PC-3 (cell line): ENCODE measurements at places on chromosomes 1 and 21.

DNA sequence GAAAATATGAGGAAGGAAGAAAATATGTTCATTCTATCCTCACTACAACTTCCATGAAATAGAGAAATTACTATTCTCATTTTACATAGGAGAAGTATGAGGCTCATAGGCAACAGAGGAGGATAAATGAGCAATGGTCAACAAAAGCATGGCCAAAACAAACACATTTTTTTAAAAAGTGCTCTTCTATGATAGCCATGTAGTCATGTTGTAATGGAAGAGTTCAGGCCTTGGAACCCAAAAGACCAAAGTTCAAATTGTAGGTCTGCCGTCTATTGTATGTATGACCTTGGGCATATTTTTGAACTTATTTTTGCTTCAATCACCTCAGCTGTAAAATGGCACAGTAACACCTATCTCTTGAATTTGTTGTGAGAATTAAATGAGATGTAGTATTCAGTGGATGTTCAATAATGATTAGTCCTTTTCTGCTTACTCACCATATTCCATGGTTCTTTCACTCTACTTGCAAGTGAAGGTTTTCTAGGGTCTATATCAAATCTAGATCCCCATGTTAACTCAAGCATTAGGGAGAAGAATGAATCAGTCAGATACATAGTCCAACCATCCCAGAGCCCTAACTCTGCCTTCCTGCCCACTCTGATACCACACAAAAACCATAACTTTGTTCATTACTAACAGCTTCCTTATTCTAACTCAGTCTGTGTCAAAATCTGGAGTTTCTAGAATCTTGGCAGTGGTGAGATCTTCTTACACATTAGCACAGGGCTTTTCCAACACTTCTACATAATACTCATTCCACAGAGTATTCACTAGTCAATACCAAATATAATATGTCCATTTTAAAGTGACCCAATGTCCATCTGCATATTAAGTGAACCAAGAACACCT is 353.2 kb downstream of the PLPP3 start:
- no peaks in the 10 kb centered on the region for H3K36me3 ChIP-seq
- no peak overlapping the region for H3K4me3 ChIP-seq
- no peaks in the 10 kb centered on the region for H3K27me3 ChIP-seq
- 0 out of 2 replicates have a peak, but pooled peaks cover 9% of the 10 kb centered on the region for H3K4me1 ChIP-seq
- H3K27ac ChIP-seq = no peak overlapping the region

GRCh38 chr1:84877592-84877991 is 15.4 kb downstream of the LPAR3 start:
- no peak overlapping the region for H3K27ac ChIP-seq
- no peaks in the 10 kb centered on the region for H3K36me3 ChIP-seq
- peak; percentile 40 for DNase-seq
- no peaks in the 10 kb centered on the region for H3K27me3 ChIP-seq

DNA sequence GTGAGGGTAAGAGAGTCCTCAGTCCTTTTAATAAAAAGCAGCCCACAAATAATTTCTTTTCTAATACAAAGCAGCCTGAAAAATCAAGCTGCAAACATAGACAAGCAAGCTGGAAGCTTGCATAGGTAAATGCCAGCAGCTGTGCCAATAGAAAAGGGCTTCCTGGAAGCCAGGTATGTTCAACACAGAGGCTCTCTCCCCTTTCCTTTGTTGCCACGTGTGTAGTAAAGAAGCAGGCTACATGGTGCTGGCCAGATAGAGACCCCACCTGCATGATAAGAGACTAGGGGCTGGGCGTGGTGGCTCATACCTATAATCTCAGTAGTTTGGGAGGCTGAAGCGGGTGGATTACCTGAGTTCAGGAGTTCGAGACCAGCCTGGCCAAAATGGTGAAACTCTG is 50.1 kb upstream of the ERRFI1 start:
- H3K36me3 ChIP-seq = no peaks in the 10 kb centered on the region
- no peak for DNase-seq
- H3K27ac ChIP-seq = peak overlapping the region; percentile 97
- H3K4me3 ChIP-seq = no peak overlapping the region

- no peak overlapping the region for H3K4me3 ChIP-seq
- H3K36me3 ChIP-seq = no peaks in the 10 kb centered on the region
- no peak overlapping the region for H3K27ac ChIP-seq
- no peaks in the 10 kb centered on the region for H3K4me1 ChIP-seq
- peaks cover 19% of the 10 kb centered on the region for H3K27me3 ChIP-seq
These were observed 509.8 kb downstream of the PTPRU start for GRCh38 chr1:29746076-29746665.

- no peak for DNase-seq
- H3K4me3 ChIP-seq = no peak overlapping the region
- H3K4me1 ChIP-seq = peaks cover 13% of the 10 kb centered on the region
These were observed 9.3 kb upstream of the IL19 start for GRCh38 chr1:206761159-206761768.

- no peak overlapping the region for H3K4me3 ChIP-seq
- peaks cover 6% of the 10 kb centered on the region; the same call in 1 of the 2 replicates for H3K4me1 ChIP-seq
- no peaks in the 10 kb centered on the region for H3K36me3 ChIP-seq
These were observed 241.1 kb upstream of the RAB4A start for GRCh38 chr1:229029879-229030235.

DNA sequence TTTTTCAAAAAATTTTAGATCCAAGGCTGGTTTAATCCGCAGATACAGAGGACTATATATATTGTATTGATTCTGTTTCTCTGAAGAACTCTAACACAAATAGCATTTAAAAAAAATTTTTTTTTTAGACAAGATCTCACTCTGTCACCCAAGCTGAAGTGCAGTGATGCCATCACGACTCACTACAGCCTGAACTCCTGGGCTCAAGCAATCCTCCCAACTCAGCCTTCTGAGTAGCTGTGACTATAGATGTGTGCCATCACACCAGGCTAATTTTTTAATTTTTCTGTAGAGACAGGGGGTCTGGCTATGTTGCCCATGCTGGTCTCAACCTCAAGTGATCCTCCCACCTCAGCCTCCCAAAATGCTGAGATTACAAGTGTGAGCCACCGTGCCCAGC is 3.0 kb downstream of the ANKRD45 start:
- H3K27me3 ChIP-seq = no peaks in the 10 kb centered on the region
- DNase-seq = peak; percentile 95
- H3K4me3 ChIP-seq = no peak overlapping the region
- peaks cover 10% of the 10 kb centered on the region for H3K4me1 ChIP-seq
- no peak overlapping the region for H3K27ac ChIP-seq

GRCh38 chr21:14523234-14523633 is 22.9 kb downstream of the SAMSN1 start:
- H3K36me3 ChIP-seq = no peaks in the 10 kb centered on the region
- H3K4me3 ChIP-seq = no peak overlapping the region
- peaks cover 28% of the 10 kb centered on the region for H3K27me3 ChIP-seq
- no peak overlapping the region for H3K27ac ChIP-seq

DNA sequence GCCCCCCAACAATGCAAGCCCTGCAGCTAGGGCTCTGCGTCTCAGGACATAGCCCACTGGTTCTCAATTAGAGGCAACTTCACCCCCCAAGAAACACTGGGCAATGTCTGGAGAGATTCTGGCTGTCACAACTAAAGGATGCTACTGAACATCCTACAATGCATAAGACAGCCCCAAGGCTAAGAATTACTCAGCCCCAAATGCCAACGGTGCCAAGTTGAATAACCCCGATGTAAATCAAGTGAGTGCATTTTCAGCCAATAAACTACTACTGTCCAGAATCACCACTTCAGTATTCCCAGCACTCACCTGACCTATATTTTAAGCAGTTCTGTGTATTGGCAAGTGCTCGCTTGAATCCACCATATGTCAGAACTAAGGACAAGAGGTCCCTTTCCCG is 6.9 kb downstream of the RIPK4 start:
- DNase-seq = peak; percentile 69
- peaks cover 84% of the 10 kb centered on the region for H3K36me3 ChIP-seq
- H3K4me3 ChIP-seq = peak overlapping the region; percentile 94
- H3K27ac ChIP-seq = peak overlapping the region; percentile 97
- H3K4me1 ChIP-seq = peaks cover 82% of the 10 kb centered on the region

- H3K27ac ChIP-seq = no peak overlapping the region
- no peaks in the 10 kb centered on the region for H3K36me3 ChIP-seq
- no peak overlapping the region for H3K4me3 ChIP-seq
- no peak for DNase-seq
- no peaks in the 10 kb centered on the region for H3K27me3 ChIP-seq
- H3K4me1 ChIP-seq = peaks cover 3% of the 10 kb centered on the region; the same call in 1 of the 2 replicates
These were observed 200.6 kb upstream of the HMCN1 start for GRCh38 chr1:185533596-185533995.

GRCh38 chr1:220873868-220874655 is 5.2 kb upstream of the HLX start:
- DNase-seq = peak; percentile 72
- no peaks in the 10 kb centered on the region for H3K27me3 ChIP-seq
- H3K4me3 ChIP-seq = no peak overlapping the region
- H3K27ac ChIP-seq = no peak overlapping the region
